Motor neuron (in vitro differentiated cells): ENCODE measurements at places on chromosomes 2 and 18. TPM values are rescaled to one million over a fixed set of nuclear protein-coding genes. Genes with fewer than 3 reads are reported as not detected.

DNA sequence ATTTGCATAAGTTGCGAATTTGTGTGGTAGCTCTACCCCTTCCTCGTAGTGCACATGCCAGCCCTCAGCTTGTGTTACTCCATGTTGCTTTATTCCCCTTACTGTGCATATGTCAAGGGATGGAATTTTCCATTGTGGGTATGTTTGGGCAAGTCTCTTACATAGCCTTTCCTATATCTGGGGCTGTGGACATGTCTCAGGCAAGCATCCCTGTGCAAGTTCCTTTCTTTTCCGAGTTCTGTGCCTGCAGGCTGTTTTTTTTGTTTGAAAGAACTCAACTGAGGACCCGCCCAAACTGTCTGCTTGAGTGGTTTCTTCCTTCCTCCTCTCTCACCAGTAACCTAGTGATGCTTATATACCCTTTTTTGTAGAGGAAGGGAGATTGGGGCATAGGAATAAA is 1739.1 kb upstream of the PIK3C3 start:
- no peak for ATAC-seq

GRCh38 chr2:5145801-5146200 is 546.4 kb upstream of the SOX11 start:
- no peak for ATAC-seq

DNA sequence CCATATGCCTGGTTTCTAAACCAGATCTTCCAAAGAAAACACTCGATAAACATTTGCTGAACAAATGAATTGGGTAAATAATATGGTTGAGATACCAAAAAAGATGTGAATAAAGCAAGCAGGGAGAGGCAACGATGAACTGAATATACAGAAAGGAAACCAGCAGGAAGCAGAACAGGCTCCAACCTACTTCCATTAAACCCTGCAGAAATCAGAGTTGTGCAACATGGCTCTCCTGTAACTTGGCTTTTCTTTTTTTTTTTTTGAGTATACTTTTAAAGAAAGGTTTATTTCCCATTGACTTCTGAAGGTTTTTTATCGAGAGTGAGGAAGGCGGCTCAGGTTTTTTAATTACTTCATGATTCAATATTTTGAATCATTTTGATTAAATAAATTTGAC is 23.5 kb downstream of the ITSN2 start:
- no peak for ATAC-seq

GRCh38 chr2:43745457-43745856 is 28.4 kb upstream of the DYNC2LI1 start:
- no peak for ATAC-seq

DNA sequence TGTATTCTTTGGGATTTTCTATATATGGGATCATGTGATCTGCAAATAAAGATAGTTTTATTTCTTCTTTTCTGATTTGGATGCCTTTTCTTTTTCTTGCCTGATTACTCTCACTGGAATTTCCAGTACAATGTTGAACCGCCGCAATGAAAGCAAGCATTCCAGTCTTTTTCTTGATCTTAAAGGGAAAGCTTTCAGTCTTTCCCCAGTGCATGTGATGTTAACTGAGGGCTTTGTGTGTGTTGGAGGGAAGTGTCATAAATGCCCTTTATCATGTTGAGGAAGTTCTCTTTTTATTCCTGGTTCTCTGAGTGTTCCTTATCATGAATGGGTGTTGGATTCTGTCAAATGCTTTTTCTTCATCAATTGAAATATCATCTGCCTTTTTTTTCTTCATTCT is 16.9 kb upstream of the CYBRD1 start:
- ATAC-seq = no peak

DNA sequence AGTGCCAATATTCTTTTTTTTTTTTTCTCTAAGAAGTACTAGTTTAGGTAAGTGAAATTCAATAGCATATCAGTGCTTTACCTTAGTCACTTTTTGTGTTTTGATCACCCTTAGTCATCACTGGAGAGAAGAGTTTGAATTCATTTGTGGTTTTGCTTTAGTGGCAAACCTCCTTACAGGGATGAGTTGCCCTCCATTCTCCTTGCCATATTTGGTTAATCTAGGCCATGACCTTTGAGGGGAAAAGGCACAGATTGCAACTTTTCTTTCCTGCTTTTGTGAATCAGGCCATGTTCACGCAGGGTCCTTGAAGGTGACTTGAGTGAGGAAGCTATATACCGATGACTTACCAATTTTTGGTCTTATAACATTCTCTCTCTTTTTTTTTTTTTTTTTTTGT is 34.4 kb downstream of the PLEKHA3 start:
- ATAC-seq = no peak

C18orf54 gene
- total RNA-seq = 2.0 and 2.5 TPM in 2 replicates
